ENCODE measurements at places on chromosomes 5 and 9.

GRCh38 chr9:110036286-110036685 is 171.7 kb downstream of the C9orf152 start:
- no peak for DNase-seq

GRCh38 chr5:5584751-5585150 is 162.3 kb downstream of the ICE1 start:
- DNase-seq, result no peak

- DNase-seq, result no peak
These were observed 485.9 kb downstream of the PSAT1 start for GRCh38 chr9:78782858-78783257.

- no peak for DNase-seq
These were observed 589.4 kb upstream of the FAM174A start for GRCh38 chr5:99945478-99946442.

DNA sequence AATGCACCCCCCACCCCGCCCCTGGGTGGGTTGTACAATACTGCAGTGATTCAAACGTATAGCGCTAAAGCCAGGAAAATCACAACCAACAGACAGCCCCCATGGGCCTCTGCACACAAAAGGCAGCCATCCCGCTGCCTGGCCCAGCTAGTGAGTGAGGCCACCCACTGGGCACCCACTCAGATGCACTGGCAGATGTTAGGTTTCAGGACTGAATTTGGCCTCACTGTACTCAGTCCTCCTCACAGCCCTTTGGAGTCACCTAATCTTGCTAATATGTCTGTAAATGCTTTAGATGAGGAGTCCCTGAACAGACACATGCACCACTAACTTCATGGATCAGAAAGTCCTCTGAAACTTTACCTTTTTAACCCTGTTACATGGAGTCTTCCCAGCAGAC is 87.7 kb downstream of the FSTL4 start:
- no peak for DNase-seq

DNA sequence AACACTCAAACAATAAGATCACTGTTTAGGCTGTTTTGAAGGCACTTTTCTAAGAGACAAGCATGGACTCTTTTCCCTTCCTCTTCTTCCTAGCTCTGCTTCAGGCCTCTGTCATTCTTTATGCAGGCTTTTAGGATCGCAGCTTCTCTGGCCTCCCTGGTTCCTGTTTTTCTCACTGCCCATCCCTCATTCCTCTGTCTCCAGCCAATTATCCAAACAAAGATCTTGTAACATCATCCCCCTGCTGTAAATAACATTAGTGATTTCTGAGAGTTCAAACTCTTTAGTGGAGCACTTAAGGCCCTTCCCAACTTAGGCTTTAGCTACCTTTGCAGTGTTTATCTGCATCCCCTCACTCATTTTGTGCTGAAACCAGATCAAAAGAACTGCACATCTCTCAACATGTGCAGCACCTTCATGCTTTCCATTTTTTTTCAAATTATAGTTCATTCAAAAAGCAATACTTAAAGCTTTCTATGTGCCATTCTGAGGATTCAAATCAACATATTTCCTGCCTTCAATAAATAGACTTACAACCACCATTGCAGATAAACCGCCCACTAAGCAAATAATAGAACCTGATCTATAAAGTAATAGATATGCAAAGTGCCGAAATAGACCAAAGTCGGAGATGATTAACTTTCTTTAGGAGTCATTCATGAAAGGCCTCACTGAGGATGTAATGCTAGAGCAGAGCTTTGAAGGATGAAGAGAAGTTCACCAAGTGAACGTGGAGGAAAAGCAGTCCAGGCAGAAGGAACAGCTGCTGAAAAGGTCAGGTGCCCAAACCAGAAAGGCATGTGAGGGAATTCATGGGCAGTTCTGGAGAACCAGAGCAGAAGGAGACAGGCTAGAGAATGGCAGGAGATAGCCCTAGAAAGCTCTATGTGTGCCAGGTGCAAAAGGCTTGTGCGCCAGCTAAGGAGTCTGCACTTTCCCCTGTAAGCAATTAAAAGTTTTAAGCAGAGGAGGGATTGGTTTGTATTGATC is 95.8 kb upstream of the ZNF366 start:
- no peak for DNase-seq

DNA sequence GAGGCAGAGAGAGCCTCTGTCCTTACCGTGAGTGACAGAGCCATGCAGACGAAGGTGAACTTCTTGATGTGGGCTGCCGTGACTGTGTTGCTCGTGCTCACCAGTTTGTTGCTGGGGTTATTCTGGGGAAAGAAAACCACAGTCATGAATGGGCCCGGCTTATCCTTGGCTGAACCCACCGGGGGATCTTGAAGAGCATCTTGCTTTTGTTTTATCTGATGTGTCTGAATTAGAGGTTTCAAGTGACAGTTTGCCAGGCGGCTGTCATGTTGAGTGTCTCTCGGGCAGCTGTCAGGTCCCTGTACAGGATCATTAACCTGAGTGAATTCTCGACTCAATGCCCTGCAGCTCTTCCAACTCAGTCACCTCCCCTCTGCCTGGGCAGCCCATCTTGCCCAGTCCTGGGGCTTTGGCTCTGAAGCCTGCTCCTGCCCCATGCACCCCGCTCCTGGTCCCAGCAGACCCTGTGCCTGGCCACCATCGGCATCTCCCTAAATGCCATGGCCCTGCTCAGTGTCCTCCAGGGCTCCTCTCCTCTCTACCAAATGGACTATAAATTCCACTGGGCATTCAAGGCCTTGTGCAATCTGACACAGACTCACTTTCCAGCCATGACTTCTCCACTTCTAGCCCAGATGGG is 77.4 kb downstream of the OTULIN start:
- DNase-seq, result no peak

DNA sequence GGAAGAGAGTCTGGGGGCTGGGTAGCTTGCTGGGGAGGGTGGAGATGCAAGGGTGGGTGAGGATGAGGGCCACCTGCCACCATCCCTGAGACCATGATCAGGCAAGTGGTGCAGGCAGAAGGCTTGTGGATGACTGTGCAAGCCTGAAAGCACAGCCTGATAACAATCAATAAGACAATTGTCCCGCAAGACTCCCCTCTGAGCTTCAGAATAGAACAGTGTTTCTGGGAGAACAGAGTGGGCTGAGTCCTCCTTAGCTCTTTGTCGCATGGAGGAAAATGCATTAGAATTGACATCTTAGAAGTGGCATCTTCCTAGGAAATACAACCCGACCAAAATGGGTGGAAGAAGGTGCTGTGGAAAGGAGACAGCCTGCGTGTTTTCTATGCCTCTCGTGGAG is 6.6 kb downstream of the GADD45G start:
- no peak for DNase-seq

- DNase-seq, result no peak
These were observed 85.1 kb downstream of the SSBP2 start for GRCh38 chr5:81665795-81666194.

GRCh38 chr5:87827539-87827938 is 414.8 kb upstream of the CCNH start:
- DNase-seq, result no peak

- no peak for DNase-seq
These were observed 12.8 kb downstream of the RALGPS1 start for GRCh38 chr9:126927419-126927818.

DNA sequence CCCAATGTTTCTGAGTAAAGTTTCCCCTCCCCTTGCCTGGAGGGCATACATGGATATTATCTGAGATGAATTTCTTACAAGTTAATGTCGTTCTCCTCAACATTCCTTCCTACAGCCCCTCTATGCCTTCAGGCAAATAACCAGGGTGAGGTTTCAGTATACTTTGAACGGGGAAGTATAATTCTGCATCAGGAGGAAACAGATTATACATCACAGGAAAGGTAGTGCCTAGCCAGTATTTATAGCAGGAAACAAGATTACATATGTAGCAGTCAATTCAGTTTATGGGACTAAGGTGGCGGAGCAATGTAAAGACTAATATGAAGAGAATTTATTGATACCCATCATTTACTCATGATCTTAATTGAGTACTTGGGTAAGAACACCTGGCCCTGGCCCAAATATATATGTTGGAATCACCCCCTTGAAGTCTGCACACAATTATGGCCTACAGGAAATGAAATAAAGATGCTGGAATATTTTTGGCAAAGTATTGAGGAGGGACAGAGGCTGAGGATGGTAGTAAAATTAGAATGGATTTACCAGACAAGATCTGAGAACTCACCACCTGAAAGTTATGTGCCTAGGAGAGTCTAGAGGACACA is 661.1 kb downstream of the PTPRD start:
- no peak for DNase-seq

GRCh38 chr5:57407391-57407790 is 75.2 kb downstream of the ACTBL2 start:
- no peak for DNase-seq

DNA sequence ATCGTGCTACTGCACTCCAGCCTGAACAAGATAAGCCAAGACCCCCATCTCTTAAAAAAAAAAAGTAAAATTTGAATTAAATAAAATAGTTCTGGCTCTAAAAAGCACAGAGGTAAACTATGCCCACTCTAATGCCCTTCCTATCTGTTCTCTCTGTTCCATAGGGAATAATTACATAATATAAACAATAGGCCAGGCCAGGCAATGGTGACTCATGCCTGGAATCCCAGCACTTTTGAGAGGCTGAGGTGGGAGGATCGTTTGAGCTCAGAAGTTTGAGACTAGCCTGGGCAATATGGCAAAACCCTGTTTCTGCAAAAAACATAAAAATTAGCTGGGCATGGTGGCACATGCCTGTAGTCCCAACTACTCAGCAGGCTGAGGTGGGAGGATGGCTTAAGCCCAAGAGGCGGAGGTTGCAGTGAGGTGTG is 47.4 kb downstream of the MYO10 start:
- no peak for DNase-seq

All from NCI-H1105 treated with DMSO at 0.1 percent for 48 hours (cell line).